ENCODE measurements at places on chromosomes 2 and 18. TPM values are rescaled to one million over a fixed set of nuclear protein-coding genes. Genes with fewer than 3 reads are reported as not detected.

G6PC2 gene
- not detected for total RNA-seq

CYTIP gene
- 10.7 TPM for total RNA-seq

QPCT gene
- 7.9 TPM for total RNA-seq

RESP18 gene
- not detected for total RNA-seq

GRHL1 gene
- 7.2 TPM for total RNA-seq

DNA sequence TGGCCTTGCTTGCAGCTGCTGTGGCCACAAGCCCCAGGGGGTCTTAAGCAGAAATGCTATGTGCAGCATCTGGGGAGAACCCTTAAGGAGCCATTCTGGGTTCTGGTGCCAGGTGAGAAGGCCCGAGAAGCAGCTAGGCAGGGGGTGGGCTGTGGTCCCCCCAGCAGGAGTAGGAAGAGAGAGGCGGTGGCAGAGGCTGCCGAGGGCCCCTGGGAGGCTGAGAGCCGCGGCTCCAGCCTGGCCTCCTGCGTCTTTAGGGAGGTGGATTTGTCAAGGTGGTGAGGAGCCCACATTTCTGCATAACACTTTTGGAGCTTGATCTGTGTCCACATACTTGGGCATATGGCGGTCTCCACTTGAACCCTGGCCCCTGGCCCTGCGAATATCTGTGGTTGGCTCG is 196.5 kb downstream of the TWIST2 start:
- DNase-seq: no peak

DNA sequence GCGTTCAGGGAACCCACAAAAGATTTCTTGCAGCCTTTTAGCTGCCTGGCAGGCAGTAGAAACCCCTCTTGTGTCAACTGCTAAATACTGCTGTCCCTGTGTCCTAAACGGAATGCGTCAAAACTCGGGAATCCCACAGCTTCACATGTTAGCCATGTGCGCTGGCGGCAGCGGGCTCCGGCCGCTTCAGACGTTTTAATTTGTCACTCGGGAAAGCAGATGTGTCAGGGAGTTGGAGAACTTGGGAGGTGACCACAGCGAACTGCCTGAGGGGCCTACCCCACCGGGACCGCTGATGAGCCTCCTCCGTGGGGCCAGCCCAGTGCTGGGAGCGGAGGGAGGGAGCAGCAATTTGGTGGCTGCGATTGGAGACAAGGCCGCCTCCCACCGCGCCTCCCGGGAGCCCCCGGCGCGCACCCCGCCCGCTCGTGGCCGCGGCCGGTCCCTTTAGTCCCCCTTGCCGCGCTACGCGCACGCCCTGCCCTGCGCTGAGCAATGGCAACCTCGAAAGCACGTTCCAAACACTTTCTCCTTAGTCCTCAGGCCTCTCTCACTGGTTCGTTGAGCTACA is 146.1 kb upstream of the SATB2 start:
- DNase-seq: no peak

GRCh38 chr2:28172114-28172898 is 220.4 kb upstream of the FOSL2 start:
- no peak for DNase-seq

DNA sequence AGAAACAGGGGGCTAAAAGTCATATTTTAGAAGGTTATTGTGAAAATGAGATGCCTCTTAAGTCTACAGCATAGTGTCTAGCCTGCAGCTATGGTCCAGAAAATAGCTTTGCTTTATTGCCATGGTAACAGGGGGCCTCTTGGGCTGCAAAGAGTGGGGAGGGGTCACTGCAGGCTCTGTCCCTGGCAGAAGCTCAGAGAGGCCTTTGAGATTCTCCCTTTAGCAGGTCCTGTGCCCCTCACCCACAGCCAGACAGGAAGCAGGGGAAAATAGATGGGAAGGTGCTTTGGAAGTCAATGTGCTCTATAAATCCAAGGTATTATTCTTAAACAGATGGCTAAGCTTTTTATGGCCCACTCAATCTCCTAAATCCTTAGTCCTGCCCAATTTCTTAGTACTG is 1021.3 kb upstream of the GYPC start:
- no peak for DNase-seq

DNA sequence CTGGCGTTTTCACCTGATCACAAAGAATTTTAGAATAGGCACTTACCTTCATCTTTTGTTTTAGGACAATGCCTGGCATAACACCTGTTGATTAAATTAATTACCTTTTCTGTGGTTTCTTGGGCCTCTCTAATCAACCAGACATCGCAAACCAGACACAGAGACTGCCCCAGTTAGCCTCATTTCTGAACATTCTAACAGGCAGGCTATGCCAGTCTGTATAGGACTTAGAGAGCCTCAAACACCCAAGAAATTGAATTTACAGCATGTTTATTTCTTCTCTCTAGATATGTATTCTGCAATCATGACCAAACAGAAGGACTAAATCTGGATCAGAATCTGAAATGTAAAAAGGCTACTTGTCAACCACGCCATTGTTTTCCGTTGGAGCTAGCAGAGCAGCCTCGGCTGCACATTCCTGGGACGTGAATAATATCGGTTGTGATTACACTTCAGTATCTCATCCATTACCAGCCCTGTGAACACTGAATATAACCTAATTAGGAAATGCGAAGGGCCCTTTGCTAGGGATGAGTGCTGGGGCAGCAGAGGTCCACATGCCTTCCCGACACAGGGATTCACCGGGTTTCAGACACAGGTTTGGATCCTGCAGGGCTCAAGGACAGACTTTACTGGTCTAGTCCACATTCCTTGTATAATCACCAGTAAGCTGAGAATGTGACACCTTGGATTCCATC is 17.5 kb upstream of the CDC42EP3 start:
- no peak for DNase-seq

All from mucosa of gallbladder (tissue), 1 donor.